ENCODE measurements at places on chromosomes 11 and 22.

DNA sequence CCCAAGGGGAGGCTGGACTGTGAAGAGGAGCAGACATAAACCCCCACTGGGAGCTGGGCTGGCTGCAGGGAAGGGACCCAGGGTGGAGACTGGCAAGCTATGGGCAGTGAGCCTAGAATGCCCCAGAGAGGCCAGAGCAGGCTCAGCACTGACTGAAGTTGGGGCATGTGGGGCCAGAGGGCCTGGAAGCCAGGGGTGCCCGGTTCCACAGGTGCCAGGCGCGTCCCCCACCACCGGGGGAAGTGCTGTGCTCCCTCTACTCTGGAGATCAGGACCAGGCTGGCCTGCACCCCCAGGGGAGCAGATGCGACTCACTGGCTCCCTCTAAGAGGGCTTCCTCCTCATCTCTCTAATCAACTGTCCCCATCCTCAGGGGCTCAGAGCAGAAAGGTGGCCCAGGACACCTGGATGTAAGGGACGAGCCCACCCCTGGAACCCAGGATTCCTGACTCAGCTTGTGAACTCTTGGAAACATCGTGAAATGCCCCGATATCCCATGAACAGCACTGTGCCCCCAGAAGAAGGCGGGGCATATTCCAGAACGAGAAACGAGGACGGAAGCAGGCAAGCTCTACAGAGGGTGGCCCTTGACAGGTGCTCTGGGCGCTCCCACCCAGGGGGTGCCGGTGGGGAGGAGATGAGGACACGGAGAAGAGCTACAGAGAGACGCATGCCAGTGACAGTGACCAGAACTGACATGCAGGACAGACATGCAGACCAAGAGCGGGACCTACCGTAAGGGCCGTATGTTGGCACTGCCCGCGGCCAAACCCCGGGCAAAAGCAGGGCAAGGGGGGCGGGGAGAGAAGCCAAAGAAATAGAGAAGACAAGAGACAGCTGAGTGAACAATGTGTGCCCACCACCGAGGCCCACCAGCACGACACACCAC, 20.4 kb downstream of the MAFF start:
- peaks cover 68% of the 10 kb centered on the region for H3K36me3 ChIP-seq
- H3K27ac ChIP-seq = no peak overlapping the region
- H3K4me3 ChIP-seq = no peak overlapping the region
- peaks cover 57% of the 10 kb centered on the region for H3K4me1 ChIP-seq

GRCh38 chr11:10925149-10925926, 67.5 kb upstream of the ZBED5 start:
- no peak for DNase-seq
- no peaks in the 10 kb centered on the region for H3K36me3 ChIP-seq
- H3K4me3 ChIP-seq = no peak overlapping the region
- H3K27me3 ChIP-seq = no peaks in the 10 kb centered on the region
- peaks cover 1% of the 10 kb centered on the region for H3K4me1 ChIP-seq

GRCh38 chr22:20217563-20217962, 50.6 kb downstream of the RTN4R start:
- H3K27me3 ChIP-seq = peaks cover 58% of the 10 kb centered on the region
- H3K27ac ChIP-seq = no peak overlapping the region
- no peak overlapping the region for H3K4me3 ChIP-seq
- H3K36me3 ChIP-seq = no peaks in the 10 kb centered on the region
- H3K4me1 ChIP-seq = peaks cover 4% of the 10 kb centered on the region
- no peak for DNase-seq

DNA sequence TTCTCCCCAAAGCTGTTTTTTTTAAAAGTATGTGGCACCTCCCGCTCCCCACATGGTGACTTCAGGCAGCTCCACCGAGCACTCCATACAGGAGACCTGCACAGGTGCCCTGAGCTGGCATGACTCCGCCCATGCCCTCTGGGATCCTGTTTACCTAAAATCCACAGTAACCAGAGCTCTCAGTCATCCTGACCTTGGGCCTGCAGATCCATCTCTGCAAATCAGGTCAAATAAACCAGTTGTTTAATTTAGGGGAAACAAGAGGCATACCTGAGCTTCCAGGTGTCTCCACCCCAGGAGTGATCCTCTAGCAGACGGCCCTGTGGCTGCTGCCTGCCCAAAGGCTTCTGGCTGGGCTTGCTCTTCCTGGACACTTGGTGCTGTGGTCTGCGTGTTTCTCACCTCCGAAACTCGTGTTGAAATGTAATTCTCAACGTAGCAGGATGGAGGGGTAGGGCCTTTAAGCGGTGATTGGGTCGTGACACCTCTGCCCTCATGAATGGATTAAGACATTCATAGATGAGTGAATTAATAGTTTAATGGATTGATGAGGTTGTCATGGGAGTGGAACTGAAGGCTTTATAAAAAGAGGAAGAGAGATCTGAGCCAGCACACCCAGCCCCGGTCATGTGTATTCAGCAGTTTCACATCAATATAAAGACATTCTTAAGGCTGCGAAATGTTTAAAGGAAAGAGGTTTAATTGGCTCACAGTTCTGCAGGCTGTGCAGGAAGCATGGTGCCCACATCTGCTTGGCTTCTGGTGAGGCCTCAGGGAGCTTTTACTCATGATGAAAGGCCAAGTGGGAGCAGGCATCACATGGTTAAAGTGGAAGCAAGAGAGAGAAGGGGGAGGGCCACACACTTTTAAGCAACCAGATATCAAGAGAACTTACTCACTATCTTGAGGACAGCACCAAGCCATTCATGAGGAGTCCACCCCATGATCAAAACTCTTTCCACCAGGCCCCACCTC, 34.1 kb downstream of the LINC01488 start:
- no peak overlapping the region for H3K4me3 ChIP-seq
- no peaks in the 10 kb centered on the region for H3K36me3 ChIP-seq
- no peaks in the 10 kb centered on the region for H3K27me3 ChIP-seq
- H3K27ac ChIP-seq = no peak overlapping the region
- no peak for DNase-seq

DNA sequence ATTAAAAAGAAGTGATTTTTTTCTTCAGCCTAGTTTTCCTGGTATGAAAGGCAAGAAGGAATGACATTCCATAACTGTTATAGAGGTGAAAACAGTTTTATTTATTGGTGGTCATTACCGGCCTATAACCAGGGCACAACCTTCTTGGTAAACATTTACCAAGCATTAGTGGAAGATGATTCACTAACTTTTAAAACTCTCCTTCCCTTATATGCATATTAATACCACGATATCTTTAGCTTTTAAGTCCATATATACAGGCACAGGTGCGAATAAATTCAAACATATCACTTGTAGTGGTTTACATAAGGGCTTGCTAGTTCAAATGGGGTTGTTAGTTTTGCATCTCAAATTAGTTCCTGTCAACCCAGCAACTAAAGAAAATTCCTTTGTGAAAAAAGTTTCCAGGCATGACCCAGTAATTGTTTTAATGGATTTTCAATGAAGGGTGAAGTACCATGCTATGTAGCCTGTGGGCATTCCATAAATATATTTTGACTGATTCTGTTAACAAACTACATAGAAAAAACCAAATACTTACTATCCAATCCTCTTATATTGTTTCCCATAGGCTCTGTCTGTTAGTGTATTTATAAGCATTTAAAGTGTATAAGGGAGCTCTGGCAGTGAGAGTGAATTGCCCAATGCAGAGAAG, 30.6 kb upstream of the ROBO3 start:
- H3K27ac ChIP-seq = peak overlapping the region; percentile 50
- H3K36me3 ChIP-seq = no peaks in the 10 kb centered on the region
- no peak for DNase-seq

DNA sequence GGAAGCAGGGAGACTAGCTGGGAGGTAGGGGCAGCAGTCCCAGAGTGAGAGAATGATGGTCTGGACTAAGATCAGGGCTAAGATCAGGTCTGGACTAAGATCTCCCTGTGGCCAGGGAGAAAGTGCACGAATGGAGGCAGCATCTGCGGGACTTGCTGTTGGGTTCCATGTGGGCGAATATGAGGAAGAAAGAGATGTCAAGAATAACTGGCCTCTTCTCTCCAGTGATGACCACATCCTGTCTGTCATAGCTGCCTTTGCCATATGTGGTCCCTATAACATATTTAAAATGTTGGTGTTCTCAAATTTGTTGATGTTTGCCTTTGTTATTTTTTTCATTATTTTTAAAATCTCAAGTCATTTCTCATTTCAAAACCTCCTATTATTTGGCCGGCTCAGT, 27.4 kb upstream of the CXCR5 start:
- no peak overlapping the region for H3K27ac ChIP-seq
- H3K4me1 ChIP-seq = no peaks in the 10 kb centered on the region

- DNase-seq = no peak
- no peak overlapping the region for H3K27ac ChIP-seq
- H3K4me3 ChIP-seq = no peak overlapping the region
- no peaks in the 10 kb centered on the region for H3K4me1 ChIP-seq
Measured at GRCh38 chr22:30955153-30955552, 13.4 kb downstream of the MORC2 start.

DNA sequence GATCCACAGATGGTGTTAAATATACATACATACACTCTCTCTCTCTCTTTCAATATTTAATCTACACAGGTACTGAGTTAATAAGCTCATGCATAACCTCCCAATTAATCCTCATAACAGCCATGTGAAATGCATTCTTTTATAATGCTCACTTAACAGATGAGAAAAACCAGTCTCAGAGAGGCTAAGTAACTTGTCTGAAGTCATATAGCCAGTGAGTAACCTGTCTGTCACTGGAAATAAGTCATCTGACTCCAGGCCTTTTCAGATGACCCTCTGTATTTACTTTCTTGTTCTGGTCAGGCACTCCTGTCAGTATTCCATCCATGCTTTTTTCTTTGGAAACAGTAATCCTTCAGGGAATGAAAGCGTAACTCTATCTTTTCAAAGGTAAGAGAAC, 594.0 kb upstream of the TENM4 start:
- no peak overlapping the region for H3K27ac ChIP-seq
- DNase-seq = no peak
- H3K4me1 ChIP-seq = no peaks in the 10 kb centered on the region
- no peak overlapping the region for H3K4me3 ChIP-seq
- no peaks in the 10 kb centered on the region for H3K27me3 ChIP-seq
- H3K36me3 ChIP-seq = no peaks in the 10 kb centered on the region

- H3K27me3 ChIP-seq = peaks cover 21% of the 10 kb centered on the region
- H3K27ac ChIP-seq = no peak overlapping the region
- peak; percentile 53 for DNase-seq
- H3K36me3 ChIP-seq = no peaks in the 10 kb centered on the region
- peaks cover 3% of the 10 kb centered on the region for H3K4me1 ChIP-seq
Measured at GRCh38 chr11:35404388-35404775, 15.0 kb downstream of the SLC1A2 start.

DNA sequence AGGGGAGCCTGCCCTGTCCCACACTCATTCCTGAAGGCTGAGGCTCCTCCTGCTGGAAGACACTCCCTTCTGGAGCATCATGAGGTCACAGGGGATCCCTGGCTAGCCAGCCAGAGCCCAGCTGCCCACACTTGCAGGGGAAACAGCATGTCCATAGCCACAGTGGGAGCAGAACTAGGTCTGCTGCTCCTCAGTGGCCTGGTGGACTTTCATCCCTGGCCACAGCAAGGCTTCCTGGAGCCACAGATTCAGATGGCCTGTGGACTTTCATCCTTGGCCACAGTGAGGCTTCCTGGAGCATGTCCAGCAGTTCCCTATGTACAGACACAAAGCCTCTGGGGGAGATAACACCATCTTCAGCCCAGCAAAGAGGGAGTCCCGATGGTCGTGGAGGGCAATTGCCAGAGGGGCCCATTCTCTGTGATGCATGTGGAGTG, 5.9 kb upstream of the APOL6 start:
- peak; percentile 46 for DNase-seq
- H3K4me3 ChIP-seq = no peak overlapping the region
- H3K27ac ChIP-seq = no peak overlapping the region
- H3K27me3 ChIP-seq = no peaks in the 10 kb centered on the region
- peaks cover 13% of the 10 kb centered on the region for H3K4me1 ChIP-seq

DNA sequence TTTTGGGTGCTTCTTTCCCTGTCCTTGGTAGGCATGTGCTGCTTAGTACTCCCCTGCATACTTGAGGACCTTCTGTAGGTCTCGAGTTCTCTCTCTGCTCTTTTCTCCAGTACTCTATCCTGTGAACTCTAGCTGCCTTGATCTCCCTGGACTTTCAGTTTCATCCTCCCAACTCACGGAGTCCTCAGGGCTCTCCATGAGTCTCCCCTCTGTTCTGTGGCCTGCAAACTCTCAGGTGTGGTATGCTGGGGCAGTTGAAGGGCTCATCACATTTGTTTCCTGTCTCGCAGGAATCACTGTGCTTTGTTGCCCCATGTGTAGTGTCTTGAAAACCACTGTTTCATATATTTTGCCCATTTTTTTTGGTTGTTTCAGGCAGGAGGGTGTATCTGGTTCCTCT, 3.3 kb upstream of the PACS1 start:
- H3K27me3 ChIP-seq = no peaks in the 10 kb centered on the region
- H3K36me3 ChIP-seq = peaks cover 50% of the 10 kb centered on the region
- H3K4me3 ChIP-seq = no peak overlapping the region
- H3K27ac ChIP-seq = no peak overlapping the region
- peaks cover 13% of the 10 kb centered on the region for H3K4me1 ChIP-seq

DNA sequence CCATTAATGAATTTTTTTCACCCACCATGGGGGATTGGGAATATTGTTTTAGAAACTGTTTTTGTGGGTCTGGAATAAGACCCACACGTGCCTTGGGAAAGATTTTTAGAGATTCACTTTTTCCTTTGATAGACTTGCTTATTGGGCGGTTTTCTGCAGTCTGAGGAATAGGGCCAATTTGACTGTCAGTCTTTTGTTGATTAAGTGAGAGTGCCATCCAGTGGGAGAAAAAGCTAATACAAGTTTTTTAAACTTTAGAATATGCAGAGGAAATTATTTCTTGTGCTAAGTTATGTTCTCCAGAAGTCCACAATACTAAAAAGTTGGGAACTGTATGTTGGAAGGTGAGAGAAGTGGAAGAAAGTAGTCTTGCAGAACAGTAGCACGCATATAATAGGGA, 56.1 kb downstream of the PRMT3 start:
- no peaks in the 10 kb centered on the region for H3K27me3 ChIP-seq
- no peaks in the 10 kb centered on the region for H3K4me1 ChIP-seq
- DNase-seq = peak; percentile 44
- H3K36me3 ChIP-seq = peaks cover 5% of the 10 kb centered on the region
- no peak overlapping the region for H3K4me3 ChIP-seq
- H3K27ac ChIP-seq = no peak overlapping the region

GRCh38 chr11:69106031-69106811, 49.5 kb upstream of the SMIM38 start:
- no peak overlapping the region for H3K27ac ChIP-seq
- peaks cover 59% of the 10 kb centered on the region for H3K27me3 ChIP-seq
- no peak overlapping the region for H3K4me3 ChIP-seq
- no peaks in the 10 kb centered on the region for H3K4me1 ChIP-seq

GRCh38 chr11:19769820-19770219, 57.2 kb downstream of the NAV2 start:
- peaks cover 16% of the 10 kb centered on the region for H3K36me3 ChIP-seq
- DNase-seq = peak; percentile 51
- H3K27ac ChIP-seq = no peak overlapping the region
- peaks cover 6% of the 10 kb centered on the region for H3K4me1 ChIP-seq
- H3K4me3 ChIP-seq = no peak overlapping the region

- no peak for DNase-seq
- no peaks in the 10 kb centered on the region for H3K4me1 ChIP-seq
- no peak overlapping the region for H3K27ac ChIP-seq
- no peaks in the 10 kb centered on the region for H3K36me3 ChIP-seq
- no peaks in the 10 kb centered on the region for H3K27me3 ChIP-seq
Measured at GRCh38 chr11:104661901-104662300, 236.4 kb downstream of the CASP12 start.

- H3K4me3 ChIP-seq = no peak overlapping the region
- H3K27ac ChIP-seq = no peak overlapping the region
- H3K27me3 ChIP-seq = no peaks in the 10 kb centered on the region
- H3K4me1 ChIP-seq = no peaks in the 10 kb centered on the region
- no peaks in the 10 kb centered on the region for H3K36me3 ChIP-seq
Measured at GRCh38 chr11:83601914-83602527, 315.9 kb upstream of the CCDC90B start.

GRCh38 chr22:26464312-26464711, 19.3 kb downstream of the HPS4 start:
- H3K36me3 ChIP-seq = peaks cover 51% of the 10 kb centered on the region
- no peak overlapping the region for H3K4me3 ChIP-seq
- no peak overlapping the region for H3K27ac ChIP-seq
- peaks cover 5% of the 10 kb centered on the region for H3K4me1 ChIP-seq
